Activated CD4-positive, alpha-beta T cell treated with anti-CD3 and anti-CD28 coated beads for 4 hours (primary cell): ENCODE measurements at places on chromosomes 2 and 18.

DNA sequence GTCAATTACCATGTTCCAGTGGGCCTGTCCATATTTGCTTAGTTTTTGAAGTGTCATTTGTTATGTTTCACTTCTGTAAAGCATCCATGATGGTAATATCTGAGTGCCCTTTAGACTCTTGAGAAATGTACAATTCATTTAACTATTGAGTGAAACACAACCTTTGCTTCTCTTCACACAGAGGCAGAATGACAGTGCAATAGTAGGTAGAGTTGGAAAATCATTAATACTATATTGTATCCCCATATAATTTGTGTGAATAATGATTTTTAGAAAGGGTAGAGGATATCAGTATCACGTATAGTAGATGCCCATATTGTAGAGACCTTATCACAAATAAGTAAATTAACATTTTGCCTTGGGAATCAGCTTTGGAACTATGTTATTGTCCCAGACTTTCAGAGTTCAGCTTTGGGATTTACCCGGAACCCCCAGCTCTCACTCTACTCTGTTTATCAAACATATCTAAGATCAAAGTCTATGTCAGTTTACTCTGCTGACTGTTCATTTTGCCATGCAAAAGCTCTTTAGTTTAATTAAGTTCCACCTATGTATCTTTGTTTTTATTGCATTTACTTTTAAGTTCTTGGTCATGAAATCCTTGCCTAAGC, 172.7 kb upstream of the NOL4 start:
- no peak for DNase-seq

DNA sequence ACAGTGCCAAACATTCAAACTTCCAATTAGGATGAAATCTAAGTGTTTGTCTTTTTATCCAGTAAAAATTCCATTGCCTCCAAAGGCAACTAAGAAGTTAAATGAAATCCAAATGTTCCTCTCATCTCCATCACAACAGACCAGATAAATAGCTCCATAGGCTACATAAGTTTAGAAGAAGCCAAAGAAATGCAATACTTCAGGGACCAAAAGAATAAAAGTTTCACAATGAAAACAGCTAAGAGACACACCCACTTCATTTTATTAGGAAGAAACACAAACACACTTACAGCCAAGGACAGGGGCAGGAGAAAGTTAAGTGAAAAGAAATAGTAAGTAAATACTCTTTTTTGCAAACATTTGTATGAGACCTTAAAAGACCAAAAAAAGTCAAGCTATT, 88.5 kb upstream of the CCDC150 start:
- no peak for DNase-seq

DNA sequence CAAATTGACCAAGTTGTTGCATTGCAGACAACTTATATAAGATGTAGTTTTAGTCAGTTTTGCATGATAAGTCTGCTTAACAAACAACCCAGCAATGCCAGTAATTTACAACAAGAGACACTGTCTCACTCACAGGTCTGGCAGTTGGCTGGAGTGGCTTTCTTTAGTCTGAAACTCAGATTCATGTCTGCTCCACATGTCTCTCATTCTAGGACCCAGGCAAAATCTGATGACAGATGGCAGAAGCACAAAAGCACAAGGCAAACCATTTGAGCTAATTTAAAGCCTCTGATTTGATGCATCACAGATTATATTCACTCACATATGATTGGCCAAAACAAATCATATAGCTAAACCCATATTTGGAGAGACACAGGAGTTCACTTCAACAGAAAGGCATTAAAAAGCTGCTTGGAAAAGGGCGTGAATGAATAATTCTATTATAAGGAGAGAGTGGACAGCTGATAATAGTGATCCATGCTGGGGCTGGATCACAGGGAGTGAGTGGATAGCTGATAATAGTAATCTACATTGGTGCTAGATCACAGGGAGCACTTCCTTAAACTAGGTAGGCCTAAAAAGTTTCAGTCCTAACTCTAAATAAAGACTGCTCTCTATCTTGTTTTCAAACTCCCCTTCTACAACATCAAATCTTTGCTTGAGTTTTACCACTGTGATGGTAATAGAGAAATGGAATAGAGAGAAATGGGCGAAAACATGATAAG, 593.2 kb upstream of the ZNF804A start:
- DNase-seq = no peak

DNA sequence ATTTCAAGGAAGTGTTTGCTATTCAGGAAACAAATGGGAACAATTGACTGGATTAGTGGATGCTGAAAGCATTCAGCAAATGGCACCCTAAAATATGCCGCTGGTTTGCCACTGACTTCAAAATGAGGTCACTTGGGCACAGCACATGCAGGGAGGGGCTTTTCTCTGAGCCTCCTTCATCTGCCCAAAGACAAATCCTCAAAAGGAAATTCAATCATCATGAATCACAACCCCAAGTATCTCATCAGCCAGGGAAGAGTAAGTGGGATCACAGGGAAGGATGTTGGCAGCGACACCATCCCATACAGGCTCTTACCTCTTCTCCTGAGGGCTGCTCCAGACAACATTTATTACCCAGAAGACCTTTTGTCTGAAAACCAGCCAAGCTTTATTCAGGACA, 14.4 kb upstream of the SP140L start:
- DNase-seq = no peak

DNA sequence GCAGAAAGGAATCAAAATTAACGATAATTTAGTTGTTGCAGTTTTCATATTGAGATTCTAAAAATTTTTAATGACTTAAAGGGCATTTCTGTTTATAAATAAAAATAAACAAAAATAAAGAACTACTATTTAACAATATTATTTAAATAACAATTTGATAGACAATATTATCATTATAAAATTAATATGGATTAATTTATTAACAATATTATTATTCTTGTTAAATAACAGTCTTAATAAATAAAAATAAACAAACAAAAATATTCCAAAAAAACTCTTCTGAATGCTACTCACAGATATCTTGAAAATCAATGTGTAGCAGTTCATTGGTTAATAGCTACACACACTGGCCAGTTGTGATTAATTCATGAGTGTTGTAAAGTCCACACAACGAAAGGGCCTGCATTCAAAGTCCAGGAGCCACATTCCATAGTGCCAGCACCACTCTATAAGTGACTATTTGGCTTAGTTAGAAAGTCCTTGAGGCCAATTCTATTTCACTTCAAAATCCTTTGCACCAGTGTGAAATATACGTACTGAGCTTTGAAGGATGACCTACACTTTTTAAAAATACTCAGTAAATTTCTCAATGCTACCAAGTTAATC, 117.1 kb downstream of the ZNF521 start:
- DNase-seq = no peak

DNA sequence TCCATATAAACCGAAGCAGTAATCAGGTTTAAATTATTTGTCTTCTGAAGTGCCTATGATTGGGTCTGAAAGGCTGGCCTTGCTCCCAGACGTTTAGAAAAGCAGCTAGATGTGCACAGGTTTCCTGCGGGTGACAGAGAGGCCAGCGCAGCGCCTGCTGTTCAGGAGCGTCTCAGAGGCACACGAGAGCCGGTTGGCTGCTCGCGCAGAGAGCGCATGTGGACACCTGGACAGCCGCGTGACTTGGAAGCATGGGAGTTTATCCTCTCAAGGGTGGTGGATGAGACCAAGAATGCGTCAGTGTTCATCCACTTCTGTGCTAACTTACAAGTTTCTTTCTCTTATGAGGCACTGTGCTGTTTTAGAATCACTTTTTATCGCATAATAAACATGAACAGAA, 303.7 kb downstream of the PTGR3 start:
- DNase-seq = no peak

- no peak for DNase-seq
Observed at GRCh38 chr2:179744401-179744800, 117.0 kb downstream of the ZNF385B start.
